Activated CD4-positive, alpha-beta T cell treated with anti-CD3 and anti-CD28 coated beads, Interleukin-2, Interleukin-4, amounts not matched to agents 100 ng/mL and 50 ng/mL, durations not matched to agents 16 hours and 8 hours (primary cell): ENCODE measurements at places on chromosomes 4 and X.

DNA sequence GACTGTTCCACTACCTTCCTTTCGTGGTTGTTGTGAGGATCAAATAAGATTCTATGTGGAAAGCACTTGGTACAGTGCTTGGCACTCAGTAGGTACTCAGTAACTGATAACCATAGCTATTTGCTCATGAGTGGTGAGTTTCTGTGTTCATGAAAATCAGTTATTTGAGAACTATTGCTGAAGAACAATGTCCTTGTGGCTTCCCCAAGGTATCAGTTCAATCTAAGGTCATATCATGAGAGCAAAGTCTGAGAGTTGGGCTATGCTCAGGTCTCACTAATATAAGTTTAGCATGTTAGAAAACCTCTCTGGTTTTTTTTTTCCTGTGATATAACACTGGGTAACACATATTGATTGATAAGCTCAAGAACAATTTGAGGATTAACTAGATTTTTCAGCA lies 147.8 kb downstream of the GRIA3 start:
- no peak for DNase-seq

DNA sequence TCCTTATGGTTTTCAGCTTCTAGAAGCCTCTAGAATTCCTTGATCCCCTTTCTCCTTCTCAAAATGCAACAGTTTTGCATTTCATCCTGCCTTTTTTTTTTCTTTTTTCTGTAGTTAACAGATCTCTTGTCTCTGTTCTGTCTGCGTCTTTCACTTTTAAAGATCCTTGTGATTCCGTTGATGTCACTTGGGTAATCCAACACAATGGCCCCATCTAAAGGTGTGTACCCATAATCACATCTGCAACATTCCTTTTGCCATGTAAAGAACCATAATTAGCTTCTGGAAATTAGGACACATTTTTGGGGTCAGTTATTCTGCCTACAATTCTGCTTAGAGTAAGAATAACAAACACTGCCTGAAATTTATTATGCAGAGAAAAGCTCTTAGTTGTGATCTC lies 1180.9 kb upstream of the ADGRL3 start:
- DNase-seq, result no peak

DNA sequence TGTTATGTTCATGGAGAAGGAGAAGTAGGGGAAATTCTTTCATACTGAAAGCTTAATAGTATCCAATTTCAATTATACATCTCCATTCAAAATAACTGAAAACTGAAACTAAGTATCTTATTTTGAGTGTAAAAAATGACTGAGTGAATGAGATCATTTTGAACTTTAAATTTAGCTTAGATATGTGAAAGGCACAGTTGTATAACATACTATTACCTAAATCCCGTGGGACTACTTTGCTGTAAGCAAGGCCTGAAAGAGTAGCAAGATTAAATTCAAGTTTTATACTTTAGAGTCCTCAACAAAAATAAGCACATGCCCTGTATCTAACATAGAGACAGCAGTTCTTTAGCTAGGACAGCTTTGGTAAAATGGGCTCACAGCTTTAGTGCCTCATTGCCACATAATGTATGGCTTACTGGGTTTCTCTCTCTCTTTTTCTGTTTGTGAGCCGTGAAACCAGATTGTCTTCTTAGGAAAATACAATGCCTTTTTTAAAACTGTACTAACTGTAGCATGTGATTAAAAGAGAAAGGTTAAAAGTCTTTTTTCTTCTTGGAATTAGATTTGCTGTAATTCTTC lies 43.2 kb downstream of the GSTCD start:
- no peak for DNase-seq

DNA sequence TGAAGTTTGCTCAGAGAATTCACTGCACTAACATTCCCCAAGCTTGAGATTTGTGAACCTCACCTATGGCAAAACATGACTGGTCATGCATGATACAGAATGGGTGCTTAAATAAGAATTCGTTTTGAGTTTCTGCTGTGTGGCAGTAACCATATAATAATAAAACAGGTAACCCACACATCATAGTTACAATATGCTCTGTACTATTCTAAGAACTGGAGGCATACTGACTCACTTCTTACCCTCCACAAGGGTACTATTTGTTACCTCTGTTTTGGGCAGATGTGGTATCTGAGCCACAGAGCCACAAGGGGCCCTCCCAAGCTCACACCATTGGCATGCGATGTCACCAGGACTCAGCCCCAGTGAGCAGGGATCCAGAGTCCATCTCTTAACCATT lies 17.6 kb downstream of the SLC2A9 start:
- peak; percentile 68 for DNase-seq

GRCh38 chr4:90137555-90137954 lies 10.4 kb downstream of the CCSER1 start:
- DNase-seq, result no peak

DNA sequence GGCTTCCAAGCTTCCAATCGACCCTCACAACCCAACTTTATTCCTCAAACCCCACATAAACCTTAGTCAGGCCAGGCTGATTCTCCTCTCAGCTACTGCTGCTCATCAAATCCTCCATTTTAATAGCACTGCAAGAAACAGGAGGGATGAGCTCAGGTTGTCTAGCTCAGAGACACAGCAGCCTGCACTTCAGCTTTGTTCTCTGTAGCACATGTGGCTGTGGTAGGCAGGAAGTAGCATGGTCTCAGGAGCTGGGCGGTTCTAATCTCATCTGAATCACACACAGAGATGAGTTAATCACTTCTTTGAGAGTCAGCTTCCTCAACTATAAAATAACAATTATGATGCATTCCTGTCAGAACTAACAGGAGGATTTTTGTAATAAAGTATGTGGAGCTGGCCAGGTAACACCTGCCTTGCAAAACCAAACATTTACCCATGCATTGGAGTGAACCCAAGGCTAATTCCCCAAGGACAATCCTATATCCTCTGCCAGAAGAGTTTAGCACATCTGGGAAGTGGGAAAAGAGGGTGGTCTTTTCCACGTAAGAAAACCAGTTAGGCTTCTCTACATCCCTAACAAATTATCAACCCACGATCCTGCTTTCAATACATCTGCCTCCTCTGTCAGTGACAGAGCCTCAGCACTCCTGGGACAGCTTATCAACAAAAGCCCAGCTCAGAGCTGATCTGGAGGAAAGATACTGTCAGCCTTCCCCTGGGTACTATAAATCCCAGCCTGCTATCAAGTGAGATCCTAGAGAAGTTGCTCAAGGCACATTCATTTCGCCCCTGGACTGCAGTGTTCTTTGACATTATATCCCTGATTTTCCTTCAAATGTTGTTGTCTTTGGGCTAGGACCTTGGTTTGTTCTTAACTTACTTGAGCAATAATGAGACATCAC lies 32.8 kb downstream of the ELOVL6 start:
- DNase-seq, result peak; percentile 66

DNA sequence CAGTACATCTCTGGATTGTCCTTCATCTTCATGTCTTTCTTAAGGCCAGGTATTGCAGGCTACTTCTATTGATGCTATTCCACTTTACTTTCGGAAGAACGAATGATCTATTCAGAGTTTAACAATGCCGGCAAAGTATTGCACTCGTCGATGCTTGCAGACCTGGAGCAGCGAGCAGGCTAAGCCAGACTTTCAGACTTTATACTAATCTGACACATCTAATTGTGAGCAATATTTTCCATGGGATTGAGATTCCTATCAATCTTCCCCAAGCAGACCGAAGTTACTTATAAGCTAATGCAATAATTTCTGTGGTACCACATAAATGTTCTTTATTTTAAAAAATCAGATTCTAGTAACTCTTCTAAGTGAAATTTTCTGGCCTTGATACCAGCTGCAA lies 1.6 kb downstream of the EMCN start:
- no peak for DNase-seq

DNA sequence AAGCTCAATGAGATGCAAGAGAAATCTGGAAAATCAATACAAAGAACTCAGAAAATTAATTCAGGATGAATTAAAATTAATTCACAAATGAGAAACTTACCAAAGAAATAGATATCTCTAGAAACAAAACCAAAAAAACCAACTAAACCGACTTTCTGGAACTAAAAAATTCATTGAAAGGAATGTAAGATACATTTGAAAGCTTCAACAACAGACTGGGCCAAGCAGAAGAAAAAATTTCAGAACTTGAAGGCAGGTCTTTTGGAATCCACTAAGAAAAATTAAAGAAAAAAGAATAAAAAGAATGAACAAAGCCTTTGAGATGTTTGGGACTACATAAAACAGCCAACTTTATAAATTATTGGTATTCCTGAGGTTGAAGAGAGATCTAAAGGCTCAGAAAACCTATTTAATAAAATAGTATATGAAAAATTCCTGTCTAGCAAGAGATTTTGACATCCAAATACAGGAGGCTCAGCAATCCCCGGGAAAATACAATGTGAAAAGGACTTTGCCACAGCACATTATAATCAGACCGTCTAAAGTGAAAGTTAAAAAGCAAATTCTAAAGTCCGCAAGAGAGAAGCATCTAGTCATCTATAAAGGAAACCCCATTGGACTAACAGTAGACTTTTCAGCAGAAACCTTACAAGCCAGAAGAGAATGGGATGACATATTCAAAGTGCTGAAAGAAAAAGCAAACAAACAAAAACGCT lies 44.2 kb downstream of the NAT8L start:
- DNase-seq, result no peak

DNA sequence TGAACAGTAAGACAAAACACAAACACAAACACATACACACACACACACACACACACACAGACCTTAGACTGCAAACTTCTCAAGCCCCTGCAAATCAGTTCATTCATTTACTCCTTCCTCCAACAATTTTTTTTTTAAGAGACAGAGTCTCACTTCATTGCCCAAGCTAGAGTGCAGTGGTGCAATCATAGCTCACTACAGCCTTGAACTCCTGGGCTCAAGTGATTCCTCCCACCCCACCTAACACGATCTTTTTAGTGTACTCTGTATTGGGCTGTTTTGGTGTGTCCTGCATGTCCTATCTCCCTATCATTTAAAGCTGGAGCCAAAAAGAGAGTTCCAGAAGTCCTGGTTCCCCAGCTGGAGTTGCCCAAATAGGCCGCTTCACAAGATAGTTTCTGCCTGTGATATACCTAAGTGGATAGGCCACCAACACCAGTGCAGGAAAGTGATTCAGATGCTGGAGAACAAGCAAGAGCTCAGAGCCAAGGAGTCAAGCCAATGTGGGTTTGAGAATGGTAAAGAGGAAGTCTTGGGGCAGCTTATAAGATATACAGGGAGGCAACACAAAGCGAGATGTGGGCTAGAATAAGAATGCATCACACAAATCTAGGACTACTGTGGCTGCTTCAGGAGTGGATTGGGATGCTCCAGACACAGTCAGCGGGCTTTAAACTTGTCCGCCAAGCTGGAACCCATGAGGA lies 85.4 kb upstream of the RAPGEF2 start:
- DNase-seq, result no peak

GRCh38 chrX:101262590-101262989 lies 28.5 kb downstream of the TAF7L start:
- no peak for DNase-seq

DNA sequence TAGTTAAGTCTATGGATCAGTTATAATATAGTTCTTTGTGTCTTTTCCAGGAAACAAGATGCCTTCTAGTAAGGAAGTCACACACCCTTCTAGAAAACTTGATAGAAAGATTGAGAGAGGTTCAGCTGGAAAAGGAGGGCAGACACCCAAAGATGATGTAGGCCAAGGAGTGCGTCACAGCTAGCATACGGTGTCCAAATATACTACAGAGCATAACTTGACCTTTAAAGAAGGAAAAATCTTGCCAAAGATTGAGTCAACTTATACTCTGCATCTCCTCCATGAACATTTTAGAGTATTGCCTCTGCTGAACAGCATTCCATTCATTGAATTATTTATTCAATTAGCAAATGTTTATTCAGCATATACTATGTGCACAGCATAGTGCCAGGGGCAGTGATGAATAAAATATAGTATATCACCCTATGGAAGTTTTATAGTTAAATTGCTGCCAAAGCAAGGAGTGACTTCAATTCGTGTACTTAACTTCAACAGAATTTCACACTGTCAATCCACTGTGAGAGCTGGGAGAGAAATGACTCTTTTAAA lies 51.9 kb upstream of the SLC6A14 start:
- DNase-seq, result no peak

DNA sequence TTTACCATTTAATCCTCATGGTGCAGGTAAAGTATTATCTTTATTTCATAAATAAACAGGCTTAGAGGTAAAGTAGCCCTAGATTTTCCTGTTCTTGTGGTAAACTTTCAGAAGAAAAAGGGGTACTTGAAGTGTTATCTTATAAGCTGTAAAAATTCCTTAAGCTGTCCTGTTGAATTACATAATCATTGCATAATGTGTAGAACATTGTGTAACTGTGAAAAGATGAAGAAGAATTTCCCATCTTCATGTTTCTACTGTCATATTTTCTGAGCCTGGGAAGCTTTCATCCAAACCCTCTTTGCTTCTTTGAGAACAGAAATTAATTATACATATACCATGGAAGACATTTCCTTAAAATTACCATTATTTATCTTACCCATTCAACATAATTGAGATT lies 90.5 kb downstream of the ELOVL6 start:
- no peak for DNase-seq
